ENCODE measurements at places on chromosomes 7 and 10. TPM values are rescaled to one million over a fixed set of nuclear protein-coding genes. Genes with fewer than 3 reads are reported as not detected.

- peaks cover 21% of the 10 kb centered on the region for H3K36me3 ChIP-seq
- H3K4me3 ChIP-seq = no peak overlapping the region
- DNase-seq = no peak
- no peak overlapping the region for H3K27ac ChIP-seq
- no peaks in the 10 kb centered on the region for H3K27me3 ChIP-seq
These were observed 11.9 kb downstream of the ANKRD26 start for GRCh38 chr10:27088119-27089044.

GRCh38 chr10:114953047-114953446 is 15.1 kb downstream of the TRUB1 start:
- H3K4me3 ChIP-seq = no peak overlapping the region
- H3K36me3 ChIP-seq = peaks cover 47% of the 10 kb centered on the region
- H3K27me3 ChIP-seq = no peaks in the 10 kb centered on the region
- H3K4me1 ChIP-seq = peaks cover 35% of the 10 kb centered on the region
- no peak for DNase-seq
- H3K27ac ChIP-seq = no peak overlapping the region

DNA sequence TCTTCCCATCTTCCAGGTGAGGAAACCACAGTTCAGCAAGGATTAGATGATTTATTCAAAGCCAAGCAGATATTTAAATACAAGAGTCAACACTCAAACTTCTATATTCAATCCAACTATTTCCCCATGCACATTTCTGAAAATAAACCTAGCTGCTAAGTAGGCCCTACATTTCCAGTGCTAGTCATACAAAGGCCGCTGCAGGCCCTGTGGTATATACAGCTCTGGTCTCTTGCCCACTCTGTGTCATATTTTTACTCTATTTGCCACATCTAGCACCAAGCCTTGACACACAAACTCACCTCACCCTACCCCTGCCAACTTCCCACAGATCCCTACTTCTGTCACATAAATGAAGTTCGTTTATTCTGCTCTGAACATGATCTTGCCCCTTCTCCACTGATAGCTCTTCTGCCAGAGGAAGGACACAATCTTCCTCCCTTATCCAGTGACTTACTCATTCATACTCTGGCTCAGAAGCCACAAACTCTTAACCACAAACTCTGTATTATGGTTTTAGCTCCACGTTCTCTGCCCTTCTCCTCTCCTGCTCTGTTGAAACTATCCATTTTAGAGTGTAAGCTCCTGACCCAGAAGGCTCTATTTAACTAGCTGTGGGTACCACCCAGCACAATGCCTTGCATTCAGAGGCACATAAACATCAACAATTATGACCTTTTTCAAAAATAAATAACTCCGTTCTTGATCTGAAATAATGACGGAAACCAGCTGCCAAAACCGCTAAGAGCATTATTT is 180.7 kb downstream of the CPEB3 start:
- H3K36me3 ChIP-seq = peaks cover 4% of the 10 kb centered on the region
- DNase-seq = no peak
- no peak overlapping the region for H3K4me3 ChIP-seq
- H3K4me1 ChIP-seq = peaks cover 3% of the 10 kb centered on the region
- peaks cover 2% of the 10 kb centered on the region for H3K27me3 ChIP-seq

- H3K4me1 ChIP-seq = peaks cover 30% of the 10 kb centered on the region
- peak; percentile 71 for DNase-seq
- H3K36me3 ChIP-seq = peaks cover 12% of the 10 kb centered on the region
- H3K27me3 ChIP-seq = peaks cover 2% of the 10 kb centered on the region
These were observed 56.5 kb upstream of the PCGF5 start for GRCh38 chr10:91163869-91164474.

DNA sequence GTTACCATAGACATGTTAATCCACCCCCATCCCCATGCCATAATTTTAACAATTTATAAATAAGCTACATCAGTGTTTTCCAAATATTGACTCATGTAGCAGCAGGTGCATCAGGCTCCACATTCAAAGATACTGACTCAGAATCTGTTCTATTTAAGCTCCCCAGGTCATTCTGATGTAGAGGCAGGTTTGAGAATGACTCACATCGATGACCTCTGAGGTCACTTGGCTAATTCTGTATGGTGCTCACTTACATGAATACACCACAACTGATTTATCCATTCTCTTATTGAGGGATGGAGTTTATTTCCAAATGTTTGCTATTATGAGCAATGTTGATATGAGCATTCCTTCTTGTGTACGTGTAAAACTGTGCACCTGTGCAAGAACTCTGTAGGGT is 1159.0 kb downstream of the TYW1 start:
- no peak overlapping the region for H3K27ac ChIP-seq
- H3K27me3 ChIP-seq = no peaks in the 10 kb centered on the region
- no peak overlapping the region for H3K4me3 ChIP-seq

DNA sequence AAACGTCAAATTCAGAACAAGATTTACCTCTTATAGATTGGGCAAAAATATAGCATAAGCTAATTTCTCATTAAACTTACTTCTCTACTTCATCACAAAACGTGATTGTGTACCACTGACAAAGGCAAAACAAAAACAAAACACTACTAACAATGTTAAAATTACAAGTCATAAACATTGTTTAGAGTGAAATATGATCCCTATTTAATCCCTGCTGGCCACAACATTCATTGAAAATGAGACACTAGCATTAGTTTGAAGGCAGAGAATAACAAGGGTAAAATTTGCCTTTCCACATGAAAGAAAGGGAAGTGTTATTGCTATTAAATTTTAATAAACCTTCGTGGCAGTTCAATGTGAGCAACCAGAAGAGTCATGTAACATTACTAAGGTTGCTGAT is 45.0 kb downstream of the SEMA3A start:
- H3K4me1 ChIP-seq = no peaks in the 10 kb centered on the region
- no peaks in the 10 kb centered on the region for H3K27me3 ChIP-seq
- no peak for DNase-seq
- H3K4me3 ChIP-seq = no peak overlapping the region
- no peaks in the 10 kb centered on the region for H3K36me3 ChIP-seq

GRCh38 chr10:13056456-13057077 is 43.4 kb upstream of the OPTN start:
- H3K4me1 ChIP-seq = no peaks in the 10 kb centered on the region
- DNase-seq = no peak
- H3K27ac ChIP-seq = no peak overlapping the region
- H3K4me3 ChIP-seq = no peak overlapping the region
- H3K36me3 ChIP-seq = no peaks in the 10 kb centered on the region
- H3K27me3 ChIP-seq = peaks cover 5% of the 10 kb centered on the region

KIAA1549 gene
- total RNA-seq = 0.33 TPM

GRCh38 chr10:104259999-104260774 is 5.5 kb downstream of the GSTO1 start:
- peaks cover 73% of the 10 kb centered on the region for H3K4me1 ChIP-seq
- H3K36me3 ChIP-seq = peaks cover 77% of the 10 kb centered on the region
- H3K4me3 ChIP-seq = peak overlapping the region; percentile 1
- DNase-seq = no peak
- H3K27ac ChIP-seq = peak overlapping the region; percentile 74

SUN3 gene
- not detected for total RNA-seq

ZNF485 gene
- 1.5 TPM for total RNA-seq

DNA sequence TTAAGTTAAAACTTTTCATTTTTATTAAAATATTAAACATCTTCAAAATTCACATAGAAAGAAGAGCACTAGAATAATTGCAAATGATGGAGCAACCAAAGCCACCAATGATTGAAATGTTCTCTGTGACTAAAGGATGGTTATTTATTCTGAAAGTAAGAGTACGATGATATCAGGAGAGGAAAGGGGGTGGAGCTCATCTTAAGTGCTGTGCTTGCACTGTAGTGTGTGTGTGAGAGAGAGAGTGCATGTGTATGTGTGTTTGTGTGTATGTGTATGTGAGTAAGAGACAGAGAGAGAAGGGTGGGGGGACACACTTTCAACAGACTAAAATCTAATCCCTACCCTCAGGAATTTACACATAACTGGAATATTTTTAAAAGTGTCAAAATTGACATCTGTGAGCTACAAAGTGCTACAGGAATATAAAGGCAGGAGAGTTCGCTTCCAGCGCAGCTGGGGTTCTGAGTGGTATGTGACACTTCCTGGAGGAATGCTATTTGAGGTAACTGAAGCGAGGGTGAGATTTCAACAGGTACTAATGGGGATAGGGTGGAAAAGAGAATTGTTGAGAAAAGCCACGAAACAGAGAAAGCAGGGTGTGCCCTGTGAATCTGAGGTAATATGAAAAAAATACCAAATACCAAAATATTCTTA is 57.2 kb upstream of the SMNDC1 start:
- peaks cover 20% of the 10 kb centered on the region for H3K36me3 ChIP-seq
- peak; percentile 31 for DNase-seq
- peaks cover 86% of the 10 kb centered on the region for H3K4me1 ChIP-seq

DNA sequence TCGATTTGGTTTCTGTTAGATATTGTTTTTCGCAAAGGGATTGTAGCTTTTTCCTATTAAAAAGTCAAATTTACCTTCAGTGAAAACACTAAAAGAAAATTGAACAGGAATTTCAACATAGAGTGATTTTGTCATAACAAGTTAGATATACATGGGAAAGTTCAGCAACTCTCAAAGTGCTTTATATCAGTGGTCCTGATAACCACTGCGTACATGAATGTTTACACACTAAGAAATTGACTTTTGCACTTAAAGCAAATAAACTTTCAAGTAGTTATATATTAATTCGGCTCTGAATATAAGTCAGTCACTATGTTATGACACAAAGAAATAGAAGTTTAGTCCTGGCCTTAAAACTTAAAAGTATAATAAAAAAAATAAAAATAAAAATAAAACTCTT is 101.3 kb upstream of the DKK1 start:
- no peaks in the 10 kb centered on the region for H3K27me3 ChIP-seq
- no peak for DNase-seq
- H3K4me3 ChIP-seq = no peak overlapping the region
- no peak overlapping the region for H3K27ac ChIP-seq
- H3K36me3 ChIP-seq = no peaks in the 10 kb centered on the region
- H3K4me1 ChIP-seq = no peaks in the 10 kb centered on the region

DNA sequence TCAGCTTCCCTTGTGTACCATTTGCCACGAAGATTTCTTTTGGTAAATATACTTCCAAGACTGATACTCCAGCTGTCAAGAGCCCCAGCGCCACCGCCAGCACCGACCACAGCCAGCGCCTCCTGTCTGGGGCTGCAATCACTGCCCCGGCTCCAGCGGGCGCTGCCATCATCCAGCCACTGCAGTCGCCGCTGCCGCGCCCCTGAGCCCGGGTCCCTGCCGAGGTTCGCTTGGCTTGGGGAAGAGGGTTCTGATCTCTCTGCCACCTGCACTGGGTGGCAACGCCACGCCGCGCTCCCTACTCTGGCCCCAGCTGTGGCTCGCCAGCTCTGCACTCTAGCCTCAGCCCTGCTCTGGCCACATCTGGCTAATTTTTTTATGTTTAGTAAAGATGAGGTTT is 57.7 kb upstream of the ZNF138 start:
- H3K4me1 ChIP-seq = no peaks in the 10 kb centered on the region
- no peak overlapping the region for H3K27ac ChIP-seq
- no peak for DNase-seq
- H3K27me3 ChIP-seq = no peaks in the 10 kb centered on the region

All from activated CD4-positive, alpha-beta memory T cell treated with anti-CD3 and anti-CD28 coated beads, Interleukin-2, amount 10 ng/mL, durations not matched to agents 7 days and 5 days (primary cell).